ENCODE measurements at places on chromosomes 5 and 9.

DNA sequence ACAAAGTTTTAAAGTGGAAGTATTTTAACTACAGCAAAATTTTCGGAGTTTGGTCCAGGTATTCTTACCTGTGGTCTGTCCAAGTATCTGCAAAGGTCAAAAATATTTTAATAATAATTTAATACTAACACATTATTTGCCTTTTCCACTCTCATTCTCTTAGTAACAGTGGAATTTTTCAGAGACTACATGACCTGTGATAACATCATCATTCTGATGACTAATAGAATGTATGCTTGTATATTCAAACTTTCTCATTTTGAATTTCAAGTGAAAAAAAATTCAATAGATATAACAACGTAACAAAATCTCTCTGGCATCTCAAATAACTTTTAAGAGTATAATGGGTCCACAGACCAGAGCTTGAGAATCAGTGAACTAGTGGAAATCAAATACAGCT is 78.3 kb downstream of the FBXL17 start:
- DNase-seq: no peak

- DNase-seq: no peak
Observed at GRCh38 chr5:116249648-116250047, 164.8 kb downstream of the COMMD10 start.

DNA sequence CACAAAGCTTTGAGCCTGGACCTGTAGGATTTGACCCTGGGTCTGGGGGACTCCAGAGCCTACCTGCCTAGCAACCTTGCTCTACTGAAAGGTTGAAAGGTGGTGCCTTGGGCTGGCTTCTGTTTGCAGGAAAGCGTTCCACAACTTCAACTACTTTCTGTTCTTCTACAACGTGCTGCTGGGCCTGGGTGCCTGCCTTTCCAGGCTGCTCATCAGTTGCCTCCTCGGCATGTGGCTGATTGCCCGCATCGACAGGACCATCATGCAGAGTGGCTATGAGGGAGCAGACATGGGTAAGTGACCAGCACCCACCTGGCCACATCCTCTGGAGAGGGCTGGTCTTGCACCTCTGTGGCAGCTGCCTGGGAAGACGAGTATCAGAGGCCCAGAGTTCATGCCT is 13.6 kb upstream of the CCDC180 start:
- no peak for DNase-seq

- no peak for DNase-seq
Observed at GRCh38 chr5:108735790-108736189, 11.9 kb upstream of the FER start.

All from sciatic nerve (tissue), 2 donors.